SJSA1 (cell line): ENCODE measurements at places on chromosomes 5 and 9.
A peak's percentile ranks its signal among the peaks of the same experiment; 100 is the strongest.

GRCh38 chr5:139363937-139364336, 19.2 kb downstream of the SLC23A1 start:
- no peak for DNase-seq

DNA sequence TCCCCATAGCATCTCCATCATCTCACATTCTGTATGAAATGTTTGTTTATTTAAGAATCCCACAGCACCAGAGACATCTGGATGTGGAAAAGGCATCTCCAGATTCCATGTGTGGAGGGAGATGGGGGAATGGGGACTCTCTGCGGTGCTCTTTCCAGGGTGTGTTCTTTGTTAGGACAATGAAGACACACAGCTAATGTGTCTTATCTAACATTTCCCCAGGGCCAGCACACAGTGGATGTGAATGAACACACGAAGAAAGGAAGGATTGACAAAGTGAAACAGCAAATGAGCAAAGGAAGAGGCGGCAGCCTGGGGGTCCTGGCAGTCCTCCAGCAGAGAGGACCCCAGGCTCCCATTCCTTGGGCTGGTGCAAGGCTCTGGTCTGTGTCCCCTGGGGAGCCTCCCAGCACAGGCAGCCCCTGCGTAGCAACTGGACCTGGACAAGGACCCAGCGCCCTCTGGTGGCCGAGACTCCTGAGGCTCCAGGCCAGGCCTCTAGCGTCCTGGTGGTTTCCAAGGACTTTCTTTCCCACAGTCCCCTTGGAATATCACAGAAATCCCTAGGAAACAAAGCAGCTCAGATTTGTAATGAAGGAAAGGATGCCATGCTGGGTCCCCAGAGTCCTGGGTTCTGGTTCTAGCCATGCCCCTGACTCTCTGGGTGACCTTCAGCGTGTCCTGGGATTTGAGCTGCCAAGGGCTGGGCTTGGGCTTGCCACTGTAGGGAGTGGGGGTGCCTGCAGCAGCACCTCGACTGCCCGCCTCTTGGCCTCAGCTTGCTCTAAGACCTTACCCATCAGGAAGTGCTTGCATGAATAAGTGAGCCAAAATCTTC, 3.5 kb upstream of the PDLIM7 start:
- DNase-seq = peak; percentile 95

- DNase-seq = no peak
These were observed 59.7 kb upstream of the HMHB1 start for GRCh38 chr5:143752165-143752850.

GRCh38 chr9:70600506-70600905, 186.0 kb upstream of the KLF9 start:
- DNase-seq = peak; percentile 57

GRCh38 chr5:124883681-124884080, 137.2 kb upstream of the ZNF608 start:
- no peak for DNase-seq

- DNase-seq = no peak
These were observed 310.7 kb downstream of the HCN1 start for GRCh38 chr5:45385321-45386058.

DNA sequence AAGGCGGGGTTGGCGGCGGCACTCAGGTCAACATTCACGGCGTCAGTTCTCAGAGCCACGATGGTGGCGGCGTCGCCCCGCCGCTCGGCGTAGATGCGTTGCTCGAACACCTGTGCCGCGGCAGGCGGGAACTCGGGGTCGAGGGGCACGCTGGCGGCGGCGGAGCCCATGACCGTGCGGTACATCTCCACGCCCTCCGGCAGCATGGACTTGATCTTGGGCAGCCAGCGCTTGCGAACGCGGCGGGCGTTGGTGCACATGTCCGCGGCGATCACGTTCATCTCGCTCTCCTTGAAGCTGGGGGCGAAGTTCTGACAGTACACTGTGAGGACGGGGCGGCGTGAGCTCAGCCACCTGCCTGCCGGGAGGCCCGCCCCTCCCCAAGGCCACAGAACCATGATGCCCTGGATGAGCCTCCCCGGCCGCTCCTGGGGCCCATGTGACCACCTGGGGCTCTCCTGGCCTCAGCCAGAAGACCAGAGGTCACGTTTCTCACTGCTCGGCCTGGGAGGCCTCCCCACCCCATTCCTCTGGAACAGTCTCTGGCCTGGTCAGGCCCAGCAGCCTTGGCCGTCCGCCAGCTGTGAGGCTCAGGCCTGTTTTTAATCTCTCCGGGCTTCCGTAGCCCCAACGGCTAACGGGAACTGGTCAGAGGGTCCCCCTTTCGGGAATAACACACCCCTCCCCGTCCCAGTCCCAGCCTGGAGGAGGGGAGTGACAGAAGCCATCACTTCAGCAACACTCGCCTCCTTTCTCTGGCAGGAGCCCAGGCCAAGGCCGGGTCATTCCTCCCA, 50.7 kb upstream of the UBAC1 start:
- no peak for DNase-seq

GRCh38 chr5:126636956-126637355, 36.2 kb downstream of the PHAX start:
- DNase-seq = no peak

DNA sequence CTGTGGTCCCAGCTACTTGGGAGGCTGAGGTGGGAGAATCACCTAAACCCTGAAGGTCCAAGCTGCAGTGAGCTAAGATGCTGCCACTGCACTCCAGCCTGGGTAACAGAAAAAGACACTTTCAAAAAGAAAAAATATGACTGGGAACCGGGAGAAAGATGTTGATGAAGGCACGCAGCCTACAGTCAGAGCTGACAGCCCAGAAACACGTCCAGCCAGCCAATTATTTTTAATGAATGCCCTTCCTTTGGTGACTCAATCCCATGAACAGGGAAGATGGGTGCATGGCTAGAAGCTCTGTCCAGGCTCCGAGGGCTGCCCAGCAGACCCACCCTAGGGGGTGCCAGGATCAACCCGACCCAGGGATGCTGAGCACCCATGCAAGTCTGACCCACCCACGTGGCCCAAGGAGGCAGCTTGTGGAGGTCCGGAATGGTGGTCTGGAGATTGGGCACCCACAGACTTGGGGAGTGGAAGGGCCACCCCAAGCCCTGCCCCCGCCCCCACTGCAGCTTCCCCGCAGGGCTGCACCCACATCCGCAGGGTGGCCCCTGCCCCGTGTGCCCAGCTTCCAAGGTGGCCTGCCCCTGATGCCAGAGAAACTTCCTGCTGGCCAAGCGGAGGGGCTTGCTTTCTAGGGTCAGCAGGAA, 51.0 kb downstream of the ADAMTS2 start:
- no peak for DNase-seq

GRCh38 chr5:116388564-116389258, 185.9 kb downstream of the SEMA6A start:
- DNase-seq = no peak

DNA sequence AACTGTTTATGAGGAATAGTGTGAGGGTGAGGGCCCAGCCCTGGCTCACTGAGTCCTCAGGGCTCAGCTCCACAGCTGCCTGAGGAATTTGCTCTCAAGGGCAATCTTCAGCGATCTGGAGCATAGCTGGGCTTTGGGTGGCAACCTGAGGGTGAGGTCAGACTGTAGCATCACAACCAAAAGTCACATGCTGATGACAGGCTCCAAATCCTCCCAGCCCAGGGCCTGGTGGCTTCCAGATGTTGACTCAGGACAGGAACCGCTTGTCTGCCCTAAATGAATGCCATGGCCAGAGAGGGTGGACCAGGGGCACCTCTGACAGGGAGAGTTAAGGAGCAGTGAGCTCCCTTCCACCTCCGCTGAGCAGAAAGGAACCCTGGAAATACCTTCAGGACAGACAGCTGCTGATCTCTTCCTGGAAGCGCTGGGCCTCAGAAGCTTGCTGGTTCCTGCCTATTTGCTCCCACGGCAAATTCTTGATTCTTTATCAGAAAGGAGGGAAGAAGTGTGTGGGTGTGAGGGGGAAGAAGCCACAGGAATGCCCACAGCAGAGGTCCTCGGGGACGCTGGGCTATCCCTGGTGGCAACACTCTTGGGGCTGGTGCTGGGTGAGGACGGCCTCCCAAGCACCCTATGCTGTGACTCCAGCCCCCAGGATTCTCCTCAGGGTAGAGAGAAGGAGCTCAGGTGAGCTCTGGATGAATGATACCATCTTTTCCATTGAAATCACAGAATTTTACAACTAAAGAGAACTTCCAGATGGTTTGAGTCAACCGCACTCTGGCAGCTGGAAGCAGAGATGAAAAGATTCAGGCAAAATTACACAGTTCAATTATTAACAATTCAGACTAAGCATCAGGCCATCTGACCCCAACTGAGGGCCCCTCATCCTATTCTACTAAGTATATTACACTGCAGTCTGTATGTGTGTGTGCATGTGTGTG, 13.8 kb upstream of the CTSL start:
- DNase-seq = peak; percentile 84

DNA sequence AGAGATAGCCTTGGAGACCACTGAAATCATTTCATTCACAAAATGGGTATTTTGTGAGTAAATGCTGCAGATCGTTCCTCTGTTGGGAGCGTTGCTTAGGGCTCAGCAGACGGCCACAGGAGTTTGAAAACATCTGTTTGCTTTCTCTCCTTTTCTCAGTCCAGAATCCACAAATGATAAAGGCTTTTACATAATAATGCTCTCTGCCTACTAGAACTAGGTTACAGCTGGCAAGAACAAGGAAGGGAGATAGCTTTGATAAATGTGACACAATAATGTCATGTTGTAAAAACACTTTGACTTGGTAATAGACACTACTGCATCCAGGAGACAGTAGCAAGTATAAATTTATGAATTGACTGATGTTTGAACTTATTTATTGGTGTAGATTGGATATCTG, 1072.4 kb upstream of the CDH6 start:
- DNase-seq = no peak

DNA sequence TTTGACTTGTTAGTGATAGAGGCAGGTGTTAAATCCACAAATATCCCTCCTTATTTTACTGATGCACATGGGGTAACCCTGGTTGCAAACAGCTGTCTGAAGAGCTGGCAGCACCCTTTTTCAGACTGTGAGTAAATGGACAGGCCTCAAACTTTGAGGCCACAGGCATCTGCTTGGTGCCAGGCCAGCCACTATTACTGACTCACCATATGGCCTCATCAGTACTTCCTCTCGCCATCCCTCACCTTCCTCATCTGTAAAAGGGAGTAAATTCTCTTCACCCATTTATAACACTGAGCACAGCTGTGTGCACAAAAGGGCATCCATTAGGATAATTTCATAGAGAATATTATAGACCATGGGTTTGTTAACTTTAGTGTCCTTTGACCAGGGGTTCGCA, 11.9 kb upstream of the TNIP1 start:
- DNase-seq = peak; percentile 84

GRCh38 chr5:6419340-6419852, 29.3 kb upstream of the UBE2QL1 start:
- no peak for DNase-seq

- no peak for DNase-seq
These were observed 474.2 kb downstream of the EFNA5 start for GRCh38 chr5:107196500-107197059.

DNA sequence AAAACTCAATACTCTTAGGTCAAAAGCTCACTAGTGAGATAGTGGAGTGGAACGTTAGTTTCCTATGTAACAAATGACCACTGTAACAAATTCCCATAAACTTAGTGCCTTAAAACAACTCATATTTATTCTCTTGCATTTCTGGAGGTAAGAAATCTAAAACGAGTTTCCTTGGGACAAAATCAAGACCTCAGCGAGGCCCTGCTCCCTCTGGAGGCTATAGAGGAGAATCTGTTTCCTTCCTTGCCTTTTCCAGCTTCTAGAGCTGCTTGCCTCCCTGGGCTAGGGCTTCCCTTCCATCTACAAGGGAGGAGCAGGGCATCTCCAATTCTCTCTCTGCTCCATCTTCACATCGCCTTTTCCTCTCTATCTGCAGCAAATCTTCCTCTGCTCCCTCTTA, 32.0 kb downstream of the SEMA5A start:
- peak; percentile 28 for DNase-seq
